Activated T-cell treated with anti-CD3 and anti-CD28 coated beads, Interleukin-2, amount 50 U/mL, for 4 hours (primary cell): ENCODE measurements at places on chromosomes 12 and 14. TPM values are rescaled to one million over a fixed set of nuclear protein-coding genes. Genes with fewer than 3 reads are reported as not detected.

DNA sequence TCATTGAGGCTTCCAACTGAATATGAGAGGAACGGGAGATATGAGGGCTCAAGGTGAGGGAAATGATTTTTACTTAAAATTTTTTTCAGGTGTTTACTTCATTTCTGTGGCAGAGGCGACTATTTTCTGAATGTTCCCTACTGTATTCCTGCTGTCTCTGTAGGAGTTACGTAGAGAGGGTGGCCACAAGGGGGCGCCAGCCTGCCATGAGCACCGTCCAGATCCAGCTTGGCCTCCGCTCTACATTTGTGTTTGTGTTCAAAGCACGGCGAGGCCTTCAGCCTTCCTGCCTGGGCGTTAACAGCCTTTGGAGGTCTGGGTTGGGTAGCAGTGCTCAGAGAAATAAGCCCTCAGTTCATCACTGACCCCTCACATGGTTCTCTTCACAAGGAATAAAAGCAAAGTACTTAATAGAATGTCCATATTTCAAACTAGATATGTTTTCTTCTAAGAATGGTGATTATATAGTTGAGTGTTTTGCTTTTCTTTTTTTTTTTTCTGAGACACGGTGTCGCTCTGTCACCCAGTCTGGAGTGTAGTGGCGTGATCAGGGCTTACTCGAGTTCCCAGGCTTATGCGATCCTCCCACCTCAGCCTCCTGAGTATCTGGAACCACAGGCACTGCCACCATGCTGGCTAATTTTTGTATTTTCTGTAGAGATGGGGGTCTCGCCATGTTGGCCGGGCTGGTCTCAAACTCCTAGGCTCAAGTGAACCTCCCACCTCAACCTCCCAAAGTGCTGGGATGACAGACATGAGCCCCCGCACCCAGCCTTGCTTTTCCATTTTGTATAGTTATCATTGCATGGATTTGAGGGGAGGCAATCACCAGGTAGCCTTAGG is 22.3 kb downstream of the CKB start:
- peak; percentile 78 for DNase-seq

The UNG gene
- total RNA-seq, result 91.9 TPM

DNA sequence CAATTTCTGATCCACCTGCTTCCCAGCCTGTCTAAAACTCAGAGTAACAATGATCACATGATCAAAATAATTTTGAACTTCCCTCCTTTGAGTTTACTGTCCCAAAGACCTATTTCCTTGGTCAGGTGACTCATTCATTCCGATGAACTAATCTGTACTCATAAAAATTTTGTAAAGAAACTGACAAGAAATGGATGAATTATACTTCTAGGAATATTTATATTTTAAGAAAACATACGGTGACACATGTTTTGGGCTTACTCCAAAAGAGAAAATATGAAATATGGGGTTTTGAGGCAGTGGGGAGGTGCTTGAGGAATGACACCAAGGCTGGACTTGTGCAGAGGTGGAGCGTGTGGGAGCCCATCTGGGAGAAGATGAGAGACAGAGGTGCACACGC is 42.0 kb downstream of the GUCY2C start:
- no peak for DNase-seq

The IGF1 gene
- total RNA-seq, result 0.51 TPM

DNA sequence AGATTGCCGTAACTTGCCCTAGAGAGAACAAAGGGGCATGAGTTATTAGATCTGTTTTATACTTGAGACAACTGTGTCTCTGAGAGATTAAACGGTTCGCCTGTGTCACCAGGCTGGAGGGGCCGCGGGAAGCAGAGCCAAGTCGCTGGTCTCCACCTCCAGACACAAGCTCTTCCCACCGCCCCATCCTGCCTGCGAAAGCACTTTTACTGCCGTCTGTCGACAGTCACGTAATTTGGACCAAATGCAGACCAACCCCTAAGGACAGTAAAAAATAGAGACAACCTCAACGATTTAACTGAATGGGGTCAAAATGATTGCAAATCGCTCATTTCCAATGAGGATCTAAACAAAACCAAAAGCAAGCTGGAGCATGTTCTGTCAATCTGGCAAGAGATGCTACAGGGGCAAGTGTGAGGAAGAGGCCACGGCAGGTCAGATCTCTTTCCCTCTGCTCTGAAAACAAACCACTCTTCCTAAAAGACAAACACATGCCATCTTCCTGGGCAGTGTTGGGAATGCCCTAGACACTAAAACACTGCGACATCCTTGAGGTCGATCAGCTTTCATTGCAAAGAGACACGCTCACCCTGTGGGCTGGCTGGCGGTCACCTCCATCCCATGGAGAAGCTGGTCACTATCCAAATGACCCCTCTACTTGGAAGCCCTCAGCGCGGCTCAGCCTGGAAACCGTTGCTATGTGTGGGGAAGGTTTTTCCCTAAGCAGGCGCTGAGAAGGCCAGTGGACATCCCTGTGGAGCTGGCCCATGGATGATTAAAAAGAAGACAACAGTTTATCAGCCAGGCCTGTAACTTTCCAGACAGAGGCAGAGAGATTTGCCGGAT is 17.1 kb downstream of the GSC start:
- DNase-seq, result no peak

DNA sequence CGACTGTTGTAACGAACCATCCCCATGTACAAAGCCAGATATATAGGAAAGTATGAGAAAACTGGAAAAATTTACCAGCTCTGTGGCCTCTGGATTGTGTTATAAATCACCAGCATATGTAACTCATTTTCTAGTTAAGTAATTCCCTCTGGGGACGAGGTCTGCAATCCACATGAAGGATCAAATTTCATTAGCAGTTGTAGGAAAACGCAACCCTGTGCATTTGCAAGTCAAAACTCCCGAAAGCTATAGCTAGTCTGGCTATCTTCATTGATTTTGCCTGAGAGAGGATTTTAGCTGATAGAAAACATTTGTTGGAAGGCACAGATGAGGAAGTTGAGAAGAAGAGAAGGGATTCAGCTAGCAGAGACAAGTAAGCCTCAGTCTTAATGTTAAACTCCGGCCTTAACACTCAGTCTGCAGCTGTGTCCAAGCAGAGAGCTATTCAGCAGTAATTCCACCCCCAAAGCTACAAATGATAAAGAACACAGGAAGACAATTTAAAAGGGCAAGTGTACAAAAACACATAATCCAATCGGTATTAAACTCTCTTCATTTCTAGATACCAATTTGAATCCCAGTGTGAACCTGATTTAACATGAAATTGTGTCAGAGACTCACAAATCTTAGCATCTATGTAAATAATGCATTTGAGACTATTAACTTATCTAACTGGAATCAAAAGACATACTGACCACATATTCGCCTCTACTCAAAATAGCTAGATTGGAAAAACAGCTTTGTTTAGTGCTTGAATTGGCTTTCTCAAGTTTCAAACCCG is 54.2 kb upstream of the CERS5 start:
- no peak for DNase-seq

- no peak for DNase-seq
Measured at GRCh38 chr12:118520214-118521035, 144.1 kb downstream of the SUDS3 start.

GRCh38 chr12:29066011-29066588 is 83.0 kb upstream of the FAR2 start:
- DNase-seq, result no peak

DNA sequence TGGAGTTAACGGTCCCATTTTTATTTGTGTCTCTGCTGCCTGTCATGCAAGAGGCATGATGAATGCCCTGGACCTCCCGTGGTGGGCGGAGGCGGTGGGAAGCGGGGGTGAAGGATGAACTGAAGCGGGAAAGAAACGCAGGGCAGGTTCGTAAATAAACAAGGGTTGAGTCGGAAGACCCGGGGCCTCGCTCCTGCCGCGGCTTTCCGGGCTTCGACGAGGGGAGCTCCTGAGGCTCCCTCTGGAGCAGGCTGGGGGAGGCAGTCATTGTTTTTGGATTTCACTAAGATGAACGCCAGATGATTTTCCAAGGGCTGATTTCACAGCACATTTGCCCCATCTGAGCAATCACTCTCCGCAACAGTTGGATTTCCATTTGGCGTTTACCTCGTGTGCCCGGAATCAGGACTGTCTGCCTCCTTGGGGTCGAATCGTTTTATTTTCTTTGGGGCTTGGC is 130.2 kb downstream of the SLC38A6 start:
- no peak for DNase-seq

DNA sequence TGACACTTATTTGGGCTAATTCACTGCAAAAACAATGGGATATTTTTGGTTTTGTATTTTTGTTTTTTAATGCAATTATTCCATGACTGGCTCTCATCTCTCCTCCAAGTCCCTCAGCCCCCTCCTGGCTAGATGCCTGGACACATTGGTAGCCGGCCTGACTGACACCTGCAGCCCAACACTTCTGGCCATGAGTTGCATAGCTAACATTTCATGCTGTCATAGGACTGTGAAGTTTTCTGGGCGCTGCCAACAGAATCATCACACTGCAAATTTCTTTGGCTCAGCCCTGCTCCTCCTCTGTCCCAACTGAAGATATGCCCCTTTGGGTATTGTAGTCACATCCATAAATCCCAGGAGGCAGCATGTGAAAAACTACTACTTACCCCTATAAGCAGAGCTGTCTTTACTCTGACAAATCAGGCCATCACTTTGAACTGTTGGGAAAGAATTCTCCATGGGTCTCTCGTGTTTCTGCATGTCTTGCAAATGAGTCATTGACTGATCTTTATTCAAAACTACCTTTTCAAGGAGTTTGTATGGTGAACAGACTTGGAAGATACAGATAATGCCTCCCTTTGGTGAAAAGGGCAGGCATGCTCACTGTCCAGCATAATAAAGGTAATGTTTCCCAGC is 126.7 kb upstream of the LGR5 start:
- DNase-seq, result no peak

The RTN1 gene
- not detected for total RNA-seq

DNA sequence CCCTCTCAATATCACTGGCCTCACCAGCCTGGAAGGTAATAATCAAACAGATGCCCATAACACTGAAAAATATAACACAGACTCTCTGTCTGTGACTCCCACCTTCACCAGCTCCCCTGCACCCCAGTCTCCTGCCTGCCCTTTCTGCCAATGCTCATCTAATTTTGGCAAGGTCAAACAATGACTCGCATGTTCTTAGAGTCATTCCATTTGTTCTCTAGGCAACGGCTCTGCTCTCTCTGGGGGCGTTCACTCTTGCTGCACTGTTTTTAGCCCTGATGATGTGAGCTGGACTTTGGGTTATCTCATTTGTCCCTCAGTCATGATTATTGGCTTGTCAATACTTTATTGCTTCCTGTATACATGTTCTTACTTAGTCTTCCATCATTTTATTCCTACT is 691.8 kb downstream of the FLRT2 start:
- DNase-seq, result no peak

GRCh38 chr12:12294215-12295005 is 27.6 kb upstream of the LRP6 start:
- no peak for DNase-seq

- no peak for DNase-seq
Measured at GRCh38 chr14:70266157-70266556, 77.4 kb upstream of the SLC8A3 start.

The LGALS3 gene
- 18.9 TPM for total RNA-seq
